Stimulated activated CD4-positive, alpha-beta T cell treated with anti-CD3 and anti-CD28 coated beads, Interleukin-4, amount 100 ng/mL, for 48 hours (primary cell): ENCODE measurements at places on chromosomes 5 and 9.

- DNase-seq: no peak
Measured at GRCh38 chr5:126538579-126538978, 56.4 kb downstream of the ALDH7A1 start.

DNA sequence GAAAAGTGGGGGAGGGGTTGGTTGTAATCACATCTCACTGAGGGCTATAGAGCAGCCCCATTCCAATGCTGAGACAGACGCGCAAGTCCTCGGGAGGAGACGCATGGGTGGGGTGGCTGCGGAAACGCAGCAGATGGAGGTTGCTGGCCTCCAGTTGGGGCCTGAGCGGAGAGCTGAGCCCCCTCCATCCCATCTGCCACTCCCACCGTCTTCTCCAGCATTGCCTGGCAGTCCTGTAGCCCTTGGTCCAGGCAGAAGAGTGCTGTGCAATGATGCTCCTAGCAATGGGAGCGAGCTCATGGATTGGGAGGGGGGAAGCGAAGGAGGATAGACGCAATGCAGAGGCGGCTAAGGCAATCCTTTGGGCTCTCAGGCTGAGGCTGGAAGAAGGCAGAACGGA lies 79.4 kb upstream of the GLRA1 start:
- no peak for DNase-seq

GRCh38 chr5:137856916-137857862 lies 10.5 kb upstream of the MYOT start:
- no peak for DNase-seq

- DNase-seq: no peak
Measured at GRCh38 chr5:161378701-161379100, 167.8 kb downstream of the GABRB2 start.

DNA sequence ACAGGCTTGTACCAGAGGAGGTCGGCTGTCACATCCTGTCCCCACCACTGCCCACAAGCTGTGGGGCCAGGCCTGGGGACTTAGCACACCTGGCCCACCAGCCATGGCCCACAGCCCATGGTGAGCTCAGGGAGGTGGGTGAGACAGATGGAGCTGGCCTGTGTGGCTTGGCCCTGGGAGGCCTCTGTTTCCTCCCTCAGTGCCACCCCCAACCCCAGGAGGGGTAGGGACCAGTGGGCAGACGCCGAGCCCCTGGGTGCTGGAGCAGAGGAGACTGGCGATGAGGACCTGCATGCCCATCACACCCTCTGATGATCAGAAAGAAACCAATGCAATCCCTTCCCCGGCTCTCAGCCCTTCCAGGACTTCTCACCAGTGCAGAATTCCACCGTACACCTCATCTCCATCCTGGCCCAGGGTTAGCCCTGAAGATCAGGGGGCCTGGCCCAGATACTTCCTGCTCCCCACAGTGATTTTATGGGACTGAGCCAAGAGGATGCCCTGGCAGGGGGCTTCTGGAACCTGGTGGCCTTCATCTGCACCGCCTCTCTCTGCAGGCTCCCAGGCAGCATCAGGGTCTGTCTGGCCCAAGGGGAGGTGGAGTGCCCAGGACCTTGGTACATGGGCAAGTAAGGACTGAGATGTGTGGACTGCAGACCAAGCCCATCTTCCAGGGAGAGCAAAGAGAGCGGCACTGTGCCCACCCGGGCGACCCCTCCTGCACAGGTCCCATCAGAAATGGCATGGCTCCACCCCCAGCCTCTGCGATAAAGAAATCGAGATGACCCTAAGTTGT lies 16.9 kb upstream of the NKD2 start:
- DNase-seq: no peak

DNA sequence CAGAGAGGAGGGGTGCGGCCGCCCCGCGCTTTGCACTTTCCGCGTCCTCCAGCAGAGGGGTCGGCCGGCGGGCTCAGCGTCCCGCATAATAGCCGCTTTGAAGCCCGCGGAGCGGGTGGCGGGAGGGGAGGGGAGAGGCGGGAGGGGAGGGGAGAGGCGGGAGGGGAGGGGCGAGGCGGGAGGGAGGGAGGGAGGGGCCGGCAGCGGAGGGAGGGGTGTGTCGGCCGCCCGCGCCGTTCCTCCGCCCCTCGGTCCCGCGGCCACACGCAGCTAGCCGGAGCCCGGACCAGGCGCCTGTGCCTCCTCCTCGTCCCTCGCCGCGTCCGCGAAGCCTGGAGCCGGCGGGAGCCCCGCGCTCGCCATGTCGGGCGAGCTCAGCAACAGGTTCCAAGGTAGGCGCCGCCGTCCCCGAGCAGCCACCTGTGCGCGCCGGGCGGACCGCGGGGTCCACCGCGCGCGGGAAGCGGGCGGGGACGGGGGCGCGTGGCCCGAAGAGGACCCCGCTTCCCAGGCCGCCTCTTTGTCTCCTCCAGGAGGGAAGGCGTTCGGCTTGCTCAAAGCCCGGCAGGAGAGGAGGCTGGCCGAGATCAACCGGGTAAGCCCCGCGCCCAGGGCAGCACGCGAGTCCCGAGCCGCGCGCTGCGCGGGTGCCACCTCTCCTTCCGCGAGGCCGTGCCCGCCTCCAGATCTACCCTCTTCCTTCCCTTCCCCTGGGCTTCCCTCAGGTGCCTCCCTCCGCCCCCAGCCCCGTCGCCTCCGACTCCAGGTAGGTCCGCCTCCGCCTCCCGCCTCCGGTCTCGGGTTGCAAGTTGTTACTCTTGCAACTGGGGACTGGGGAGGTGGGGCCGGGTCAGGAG lies at the start of gene AIF1L:
Gene AIF1L (plus strand): TSS at position 263 of the 857 bp plus-strand sequence. CDS start 99 bp downstream, at position 362.
- DNase-seq: peak; percentile 9

GRCh38 chr9:90201766-90202165 lies 440.9 kb downstream of the DIRAS2 start:
- no peak for DNase-seq

- no peak for DNase-seq
Measured at GRCh38 chr5:150066901-150067396, 19.4 kb downstream of the CSF1R start.

DNA sequence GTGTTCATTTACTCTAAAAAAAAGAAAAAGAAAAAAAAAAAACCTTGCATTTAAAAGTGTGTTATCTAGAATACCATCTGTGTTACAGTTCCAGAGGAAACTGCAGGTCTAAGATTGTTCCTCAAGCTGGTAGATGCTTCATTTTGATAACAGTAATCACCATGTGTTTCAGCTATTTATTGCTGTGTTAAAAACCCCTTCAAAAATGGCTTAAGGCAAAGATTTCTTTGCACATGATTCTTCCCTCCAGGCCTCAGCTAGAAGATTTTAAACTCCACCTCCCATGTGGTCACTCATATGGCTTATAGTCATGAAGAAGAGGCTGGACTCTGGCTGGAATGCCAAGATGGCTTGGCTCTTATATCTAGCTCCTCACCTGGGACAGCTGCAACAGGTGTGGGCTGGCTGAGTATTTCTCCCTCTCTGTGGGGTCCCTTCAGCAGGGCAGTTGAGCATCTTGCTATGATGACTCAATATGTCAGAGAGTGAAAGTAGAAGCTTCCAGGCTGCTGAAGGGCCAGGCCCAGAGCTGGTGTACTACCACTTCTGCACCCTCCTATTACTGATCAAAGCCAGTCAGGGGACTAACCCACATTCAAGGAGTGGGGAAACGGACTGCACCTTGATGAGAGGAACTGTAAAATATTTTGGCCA lies 920.4 kb upstream of the DMAC1 start:
- DNase-seq: no peak

DNA sequence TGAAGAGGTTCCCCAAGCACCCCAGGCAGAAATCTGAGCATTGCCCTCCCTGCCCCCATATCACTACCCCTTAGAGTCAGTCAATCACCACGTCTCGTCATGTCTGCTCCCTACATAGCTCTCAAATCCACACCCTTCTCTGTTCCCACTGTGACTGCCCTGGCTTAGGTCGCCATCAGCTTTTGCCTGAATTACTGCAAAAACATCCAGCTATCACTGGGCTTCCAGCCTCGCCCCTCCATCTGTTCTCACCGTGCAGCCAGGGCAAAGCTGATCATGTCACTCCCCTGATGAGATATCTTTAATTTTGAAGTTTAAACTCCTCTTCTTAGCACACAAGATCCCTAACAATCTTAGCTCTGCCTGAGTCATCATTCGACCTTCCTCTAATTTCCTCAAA lies 89.6 kb upstream of the TBC1D2 start:
- DNase-seq: no peak

DNA sequence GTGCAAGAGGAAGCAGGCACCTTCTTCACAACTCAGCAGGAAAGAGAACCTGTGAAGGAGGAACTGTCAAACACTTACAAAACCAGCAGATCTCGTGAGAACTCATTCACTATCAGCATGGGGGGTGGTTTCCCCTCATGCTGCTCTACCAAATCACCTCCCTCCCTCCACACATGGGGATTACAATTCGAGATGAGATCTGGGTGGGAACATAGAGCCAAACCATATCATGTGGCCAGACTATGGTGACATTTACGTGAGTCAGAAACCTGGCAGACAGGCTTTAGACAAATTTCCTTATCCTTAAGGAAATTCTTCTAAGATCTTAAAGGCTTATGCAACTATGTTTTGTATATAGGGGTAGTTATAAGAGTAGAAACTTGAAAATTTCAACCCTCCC lies 8.7 kb upstream of the AOPEP start:
- no peak for DNase-seq

GRCh38 chr5:135173662-135174290 lies 139.7 kb upstream of the PITX1 start:
- no peak for DNase-seq

GRCh38 chr5:14204785-14205321 lies 61.7 kb downstream of the TRIO start:
- no peak for DNase-seq

GRCh38 chr5:175606409-175606808 lies 51.5 kb upstream of the HRH2 start:
- no peak for DNase-seq

- DNase-seq: no peak
Measured at GRCh38 chr5:8418049-8418426, 549.1 kb downstream of the MTRR start.

DNA sequence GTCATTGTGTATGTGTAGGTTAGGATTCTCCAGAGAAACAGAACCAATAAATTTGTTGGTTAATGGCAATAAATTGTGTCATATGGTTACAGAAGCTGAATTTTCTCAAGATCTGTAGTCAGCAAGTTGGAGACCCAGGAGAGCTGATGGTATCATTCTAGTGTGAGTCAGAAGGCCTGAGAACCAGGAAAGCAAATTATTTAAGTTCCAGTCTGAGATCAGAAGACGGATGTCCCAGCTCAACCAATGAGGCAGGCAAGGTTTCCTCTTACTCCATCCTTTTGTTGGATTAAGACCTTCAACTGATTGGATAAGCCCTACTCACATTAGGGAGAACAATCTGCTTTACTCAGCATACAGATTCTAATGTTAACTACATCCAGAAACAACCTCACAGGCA lies 656.3 kb downstream of the ANXA1 start:
- DNase-seq: no peak

DNA sequence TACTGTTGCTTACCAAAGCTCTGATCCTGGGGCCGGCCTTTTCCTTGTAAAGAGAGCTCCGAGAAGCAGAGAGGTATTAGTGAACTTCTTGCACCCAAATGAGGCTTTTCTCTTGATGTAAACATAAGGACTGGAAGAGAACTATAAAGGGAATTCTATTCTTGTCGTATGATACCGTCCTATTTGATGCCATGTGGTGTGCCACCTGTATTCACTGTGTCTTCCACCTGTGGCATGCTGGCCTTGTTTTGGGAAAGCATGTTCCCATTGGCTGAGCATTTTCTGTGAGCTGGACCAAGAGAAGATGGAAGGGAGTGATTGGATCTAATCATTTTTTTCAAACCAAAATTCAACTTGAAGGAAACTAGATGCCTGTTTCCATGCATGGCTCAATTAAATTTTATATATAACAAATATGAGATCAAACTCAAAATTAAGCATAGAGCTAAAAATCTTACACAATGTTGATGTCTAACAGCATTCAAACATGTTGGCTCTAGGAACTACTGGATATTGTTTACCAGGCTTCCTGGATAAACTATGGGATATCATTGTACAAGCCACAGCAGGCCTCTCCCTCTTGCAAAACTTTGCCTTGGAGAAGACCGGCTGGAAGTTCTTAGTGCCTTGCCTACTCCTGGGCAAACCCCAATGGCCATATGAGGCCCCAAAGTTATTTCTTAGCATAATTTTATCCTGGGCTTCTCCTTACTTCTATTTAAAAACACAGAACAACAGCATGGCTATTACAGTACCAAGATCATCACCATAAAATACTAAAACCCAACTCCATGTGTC lies 115.3 kb downstream of the TSSK1B start:
- DNase-seq: no peak

GRCh38 chr5:156295431-156295830 lies 31.5 kb upstream of the SGCD start:
- DNase-seq: no peak

- no peak for DNase-seq
Measured at GRCh38 chr5:68148096-68148495, 67.5 kb upstream of the PIK3R1 start.

- no peak for DNase-seq
Measured at GRCh38 chr5:37767961-37768360, 71.9 kb downstream of the GDNF start.

GRCh38 chr9:8514760-8515159 lies 715.2 kb upstream of the DMAC1 start:
- no peak for DNase-seq

- no peak for DNase-seq
Measured at GRCh38 chr9:136051837-136052471, 43.1 kb downstream of the NACC2 start.

GRCh38 chr5:74200560-74200959 lies 440.0 kb downstream of the ENC1 start:
- DNase-seq: no peak

GRCh38 chr5:132887283-132887682 lies 13.8 kb downstream of the LEAP2 start:
- no peak for DNase-seq

DNA sequence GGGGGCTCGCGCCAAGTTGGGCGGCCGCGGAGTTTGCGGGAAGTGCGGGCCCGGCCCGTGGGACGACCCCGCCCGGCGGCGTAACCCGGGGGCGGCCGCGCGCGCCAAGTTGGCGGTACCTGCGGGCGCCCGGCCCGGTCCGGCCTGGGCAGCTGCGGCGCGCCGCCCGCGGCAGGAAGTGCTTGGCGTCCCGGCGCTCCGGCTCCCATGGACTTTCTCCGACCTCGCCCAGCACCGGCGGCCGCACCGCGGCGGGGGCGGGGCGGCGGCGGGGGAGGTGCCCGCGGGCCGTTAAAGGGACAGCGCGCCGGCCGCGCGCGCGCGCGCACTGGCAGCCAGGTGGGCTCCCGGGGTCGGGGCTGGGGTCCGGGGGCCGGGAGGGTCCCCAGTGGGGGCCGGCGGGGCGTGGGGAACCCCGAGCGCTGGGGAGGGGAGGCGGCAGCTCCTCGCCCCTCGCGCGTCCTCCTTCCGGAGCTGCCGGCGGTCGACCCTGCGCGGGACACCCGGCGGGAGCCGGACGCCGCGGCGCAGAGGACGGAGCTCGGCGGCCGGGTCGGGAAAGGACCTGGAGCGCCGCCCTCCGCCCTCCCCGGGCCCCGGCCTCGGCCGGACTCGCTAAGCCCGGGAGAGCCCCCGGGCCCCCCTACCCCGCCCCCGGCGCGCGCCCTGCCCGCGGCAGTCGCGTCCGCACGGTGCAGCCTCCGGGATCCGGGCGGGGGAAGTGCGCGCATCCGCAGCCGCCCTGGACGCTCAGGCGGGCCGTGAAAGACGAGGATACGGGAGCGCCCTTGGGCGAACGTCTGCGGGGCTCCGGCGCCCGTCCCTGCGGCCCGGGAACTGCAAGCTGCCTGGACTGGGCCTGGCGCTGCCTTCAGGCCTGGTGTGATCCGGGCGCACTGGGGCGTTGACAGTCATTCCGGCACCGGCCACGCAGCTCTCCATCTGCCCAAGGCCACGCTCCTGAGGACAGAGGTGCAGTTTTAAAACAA lies at the start of gene NACC2:
Gene NACC2 (minus strand): TSS at position 220 of the 989 bp plus-strand sequence. CDS start 44,768 bp downstream, outside the sequence.
- DNase-seq: no peak
